ENCODE measurements at places on chromosomes 2 and 18. TPM values are rescaled to one million over a fixed set of nuclear protein-coding genes. Genes with fewer than 3 reads are reported as not detected.

MFSD2B gene
- total RNA-seq = not detected

ZNF24 gene
- total RNA-seq = 29.1 TPM

SLC9A4 gene
- not detected for total RNA-seq

- H3K27ac ChIP-seq = no peak overlapping the region
- H3K36me3 ChIP-seq = no peaks in the 10 kb centered on the region
- no peak for DNase-seq
- no peak overlapping the region for H3K4me3 ChIP-seq
- H3K4me1 ChIP-seq = no peaks in the 10 kb centered on the region
Observed at GRCh38 chr2:195646424-195646823, 10.6 kb upstream of the SLC39A10 start.

PLEKHA3 gene
- 20.8 TPM for total RNA-seq

TMEM37 gene
- not detected for total RNA-seq

- no peak for DNase-seq
- no peak overlapping the region for H3K27ac ChIP-seq
- H3K4me3 ChIP-seq = no peak overlapping the region
- no peaks in the 10 kb centered on the region for H3K36me3 ChIP-seq
- no peaks in the 10 kb centered on the region for H3K27me3 ChIP-seq
- peaks cover 54% of the 10 kb centered on the region for H3K4me1 ChIP-seq
Observed at GRCh38 chr2:226578879-226579278, 220.7 kb downstream of the IRS1 start.

KIAA2012 gene
- total RNA-seq = 0.03 TPM

DNA sequence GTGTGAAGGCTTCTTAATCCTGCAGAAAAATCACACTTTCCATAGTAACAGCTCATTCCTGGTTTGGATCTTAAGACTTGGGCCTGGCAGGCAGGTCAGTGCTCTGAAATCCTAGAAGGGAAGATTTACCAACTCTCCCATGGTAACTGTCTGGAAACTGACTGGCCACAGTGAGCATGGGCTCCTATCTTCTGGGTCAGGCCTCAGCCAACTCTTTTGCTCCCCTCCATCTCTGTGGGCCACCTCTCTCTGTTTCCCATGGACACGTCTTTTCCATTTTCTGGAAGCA, 86.7 kb downstream of the ACAA2 start:
- H3K4me1 ChIP-seq = peaks cover 64% of the 10 kb centered on the region
- H3K27ac ChIP-seq = peak overlapping the region; percentile 97
- no peak for DNase-seq
- H3K4me3 ChIP-seq = no peak overlapping the region
- no peaks in the 10 kb centered on the region for H3K36me3 ChIP-seq
- no peaks in the 10 kb centered on the region for H3K27me3 ChIP-seq

DNA sequence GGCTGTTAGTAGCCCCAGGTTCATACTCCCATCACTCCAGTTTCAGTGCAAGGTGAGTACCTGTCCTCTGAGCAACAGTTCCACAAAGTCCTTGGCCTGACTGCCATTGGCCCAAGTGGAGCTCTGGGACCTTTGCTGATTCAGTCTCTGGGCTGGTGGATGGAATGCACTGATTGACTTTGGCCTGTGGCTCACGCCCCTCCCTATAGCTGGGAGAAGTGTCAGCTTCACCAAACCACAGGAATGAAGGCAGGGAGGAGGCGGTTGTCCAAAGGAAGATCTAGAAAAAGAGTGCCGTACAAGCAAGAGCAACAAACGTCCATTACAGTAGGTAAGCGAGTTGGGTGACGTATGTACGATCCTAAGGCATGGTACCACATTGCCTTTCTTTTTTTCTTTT, 34.0 kb downstream of the QPCT start:
- peak overlapping the region; percentile 88 for H3K27ac ChIP-seq
- no peaks in the 10 kb centered on the region for H3K36me3 ChIP-seq
- DNase-seq = peak; percentile 67
- H3K4me3 ChIP-seq = no peak overlapping the region
- H3K27me3 ChIP-seq = no peaks in the 10 kb centered on the region

DNA sequence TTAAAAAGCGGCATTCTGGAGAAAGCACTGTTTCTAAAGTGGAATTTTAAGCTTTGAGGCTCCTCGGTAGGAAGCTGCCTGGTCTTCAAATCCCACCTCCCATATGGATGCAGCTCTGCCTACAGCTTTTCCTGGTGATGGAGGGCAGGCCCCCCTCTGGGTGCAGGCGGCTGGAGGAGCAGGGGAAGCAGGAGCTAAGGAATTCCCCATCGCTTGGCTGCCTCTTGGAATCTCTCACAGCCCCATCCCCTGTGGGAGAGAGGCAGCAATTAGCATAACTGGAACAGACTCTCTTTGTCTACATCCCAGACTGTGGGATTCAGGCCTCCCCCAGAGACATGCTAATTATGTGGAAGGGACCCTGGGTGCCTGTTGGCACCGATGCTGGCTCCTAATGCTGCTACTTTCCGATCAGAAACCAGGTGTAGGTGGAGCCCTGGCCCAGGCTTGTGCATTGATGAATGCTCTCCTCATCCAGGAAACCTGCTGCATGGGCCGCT, 51.3 kb downstream of the LIPG start:
- no peak for DNase-seq
- H3K4me3 ChIP-seq = no peak overlapping the region

MRPS5 gene
- 97.1 TPM for total RNA-seq

SCN7A gene
- total RNA-seq = not detected

BCL11A gene
- total RNA-seq = 0.03 TPM

DNA sequence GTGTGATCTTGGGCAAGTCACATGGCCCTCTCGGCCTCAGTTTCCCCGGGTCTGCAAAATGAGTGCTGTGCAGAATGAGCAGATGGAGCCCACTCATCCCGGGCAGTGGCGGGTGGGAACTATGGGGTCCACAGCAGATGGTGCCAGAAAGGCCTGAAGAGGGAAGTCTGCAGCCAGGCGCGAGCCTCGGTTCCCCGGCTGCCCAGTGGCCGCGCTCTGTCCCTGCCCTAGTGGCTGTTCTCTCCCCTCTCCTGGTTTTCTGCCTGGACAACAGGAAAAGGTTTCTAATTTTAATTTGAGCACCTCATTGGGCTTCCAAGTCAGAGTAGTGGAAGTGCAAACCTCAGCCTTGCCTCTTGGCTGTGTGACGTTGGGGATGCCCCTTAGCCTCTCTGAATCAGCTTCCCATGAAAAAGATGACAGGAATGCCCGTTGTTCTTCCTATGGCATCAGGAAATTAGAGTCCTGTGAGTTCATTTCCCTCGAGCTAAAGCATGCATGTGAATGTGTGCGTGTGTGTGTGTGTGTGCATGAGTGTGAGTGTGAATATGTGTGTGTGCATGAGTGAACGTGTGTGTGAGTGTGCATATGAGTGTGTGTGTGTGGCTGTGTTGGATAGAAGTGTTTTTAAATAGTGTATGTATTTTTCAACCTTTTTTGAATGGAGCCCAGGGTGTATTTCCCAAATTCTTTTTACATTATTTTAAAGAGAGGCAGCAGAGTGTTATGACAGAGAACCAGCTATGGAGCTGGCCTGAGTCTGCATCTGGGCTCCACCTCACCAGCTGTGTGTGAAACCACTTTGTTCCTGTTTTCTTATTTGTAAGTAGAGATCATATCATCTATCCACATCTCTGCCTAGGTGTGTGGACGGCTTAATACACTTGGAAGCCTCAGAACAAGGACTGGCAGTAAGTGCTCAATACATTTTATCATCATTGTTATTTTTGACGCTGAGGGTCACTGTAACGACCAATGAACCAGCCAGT, 41.3 kb downstream of the RRM2 start:
- H3K27me3 ChIP-seq = no peaks in the 10 kb centered on the region
- no peaks in the 10 kb centered on the region for H3K4me1 ChIP-seq
- DNase-seq = no peak

All from SJSA1 (cell line).